NCI-H226 (cell line): ENCODE measurements at places on chromosomes 7 and 10.

DNA sequence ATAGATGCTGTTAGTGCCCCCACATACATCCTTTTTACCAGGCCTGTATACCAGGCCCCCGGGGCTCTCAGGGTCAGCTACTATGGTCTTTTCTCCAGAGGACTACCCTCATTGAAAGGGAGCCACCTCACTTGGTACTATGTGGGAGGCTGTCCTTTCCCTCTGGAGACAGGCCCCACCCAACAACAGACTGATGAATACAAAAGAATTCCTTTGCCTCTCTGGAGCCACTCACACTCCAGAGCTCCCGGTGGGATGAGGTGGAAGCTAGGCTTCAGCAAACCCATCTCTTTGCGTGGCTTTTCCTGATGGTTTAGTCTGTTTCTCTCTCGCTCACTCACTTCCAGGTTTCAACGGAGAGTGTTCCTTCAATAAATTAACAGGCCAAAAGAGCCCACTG lies 30.3 kb downstream of the ANKMY2 start:
- no peak for DNase-seq

GRCh38 chr10:3365630-3366029 lies 193.0 kb upstream of the PITRM1 start:
- DNase-seq, result no peak

DNA sequence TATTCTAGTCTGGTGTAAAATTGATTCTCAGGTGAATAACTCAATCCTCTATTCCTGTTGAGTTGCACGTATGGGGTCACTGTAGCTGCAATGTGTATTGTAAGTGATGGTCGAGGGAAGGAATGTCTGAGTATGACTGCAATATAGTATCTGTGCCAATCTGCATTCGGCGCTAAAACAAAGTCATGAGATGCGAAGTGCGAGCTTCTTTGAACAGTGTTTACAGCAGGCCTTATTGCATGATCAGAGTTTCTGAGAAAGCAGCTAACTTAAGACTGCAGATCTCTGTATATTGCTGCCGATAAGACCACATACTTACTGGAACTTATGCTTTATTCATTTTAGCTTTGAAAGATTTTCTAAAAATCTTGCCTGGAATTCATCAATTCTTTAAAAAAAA lies 341.7 kb upstream of the BMPER start:
- no peak for DNase-seq

- DNase-seq, result no peak
Measured at GRCh38 chr10:24118246-24118645, 90.7 kb upstream of the KIAA1217 start.

DNA sequence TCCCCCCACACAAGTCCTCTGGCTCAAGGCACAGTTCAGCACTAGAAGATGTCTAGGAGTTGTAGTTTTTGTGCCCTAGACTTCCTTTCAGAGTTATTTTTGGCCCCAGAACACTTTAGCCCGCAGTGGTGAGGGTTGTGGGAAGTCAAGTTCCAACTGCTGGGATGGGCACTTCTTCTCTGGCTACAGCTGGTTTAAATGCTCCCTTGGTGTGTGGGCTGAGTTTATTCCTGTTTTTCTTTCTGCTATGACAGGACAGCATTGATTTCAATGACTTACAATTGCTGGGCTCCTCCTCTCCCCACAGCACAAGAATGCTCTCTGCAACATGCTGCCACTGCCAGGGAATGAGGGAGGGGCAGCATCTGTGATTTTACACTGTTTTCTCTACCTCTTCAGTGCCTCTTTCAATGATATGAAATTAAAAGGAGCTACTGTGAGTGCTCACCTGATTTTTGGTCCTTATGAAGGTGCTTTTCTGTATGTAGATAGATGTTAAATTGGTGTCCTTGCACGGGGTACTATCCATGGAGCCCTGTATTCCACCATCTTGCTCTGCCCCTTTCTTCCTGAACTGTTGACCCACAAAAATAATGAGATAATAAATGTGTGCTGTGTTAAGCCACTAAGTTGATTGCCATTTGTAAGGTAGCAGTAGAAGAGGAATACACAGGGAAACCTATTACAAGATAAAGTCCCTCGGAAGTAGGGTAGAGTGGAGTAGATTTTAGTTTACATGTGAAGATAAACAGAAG lies 56.3 kb downstream of the SLC13A1 start:
- DNase-seq, result no peak

DNA sequence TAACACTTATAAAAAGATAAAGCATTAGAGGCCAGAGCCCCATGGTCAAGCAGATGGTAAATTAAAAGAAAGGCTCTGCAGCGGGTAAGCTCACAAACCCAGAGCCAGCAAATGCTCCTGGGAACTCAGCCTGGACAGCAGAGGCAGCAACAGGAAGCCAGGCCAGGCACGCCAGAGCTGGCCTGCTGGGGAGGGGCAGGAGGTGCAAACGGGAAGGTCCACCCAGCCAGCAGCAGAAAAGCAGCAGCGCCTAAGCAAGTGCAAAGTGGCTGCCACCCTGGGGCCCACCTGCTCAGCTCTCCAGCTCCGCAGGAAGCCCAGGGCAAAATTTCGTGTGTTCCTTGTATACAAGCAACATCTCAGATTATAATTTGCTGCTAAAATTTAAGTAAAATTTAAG lies 82.7 kb upstream of the GPR22 start:
- DNase-seq, result no peak
